ENCODE measurements at places on chromosomes 16 and 17.

DNA sequence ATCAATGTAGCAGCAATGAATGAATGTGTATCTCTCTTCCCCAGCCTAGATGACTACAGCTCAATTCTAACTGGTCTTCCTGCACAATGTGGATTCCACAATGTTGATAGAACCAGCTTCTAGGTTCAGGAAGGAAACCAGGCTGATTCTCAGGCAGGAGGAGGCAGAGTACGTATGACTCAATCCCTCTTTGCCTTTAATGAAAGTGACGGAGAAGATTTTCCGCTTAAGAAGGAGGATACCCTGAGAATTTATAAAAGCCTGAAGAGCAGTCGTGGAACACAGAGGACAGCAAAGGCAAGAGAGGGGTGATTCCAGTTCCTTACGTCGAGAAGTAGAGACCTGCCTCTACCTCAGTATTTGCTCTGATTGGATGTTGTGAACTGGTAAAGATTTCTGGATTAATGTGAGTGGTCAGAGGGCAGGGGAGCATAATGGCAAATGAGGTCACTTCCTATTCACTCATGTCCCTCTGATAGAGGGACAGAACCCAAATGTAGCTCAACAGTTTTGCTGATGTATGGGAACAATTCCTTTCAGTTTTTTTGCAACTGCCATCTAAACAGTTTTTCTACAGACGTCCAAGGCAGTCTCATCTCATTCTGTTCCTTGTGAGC is 15.0 kb upstream of the SLC16A11 start:
- DNase-seq: no peak

- peak; percentile 40 for DNase-seq
Measured at GRCh38 chr16:75550211-75550662, 5.8 kb downstream of the TMEM231 start.

DNA sequence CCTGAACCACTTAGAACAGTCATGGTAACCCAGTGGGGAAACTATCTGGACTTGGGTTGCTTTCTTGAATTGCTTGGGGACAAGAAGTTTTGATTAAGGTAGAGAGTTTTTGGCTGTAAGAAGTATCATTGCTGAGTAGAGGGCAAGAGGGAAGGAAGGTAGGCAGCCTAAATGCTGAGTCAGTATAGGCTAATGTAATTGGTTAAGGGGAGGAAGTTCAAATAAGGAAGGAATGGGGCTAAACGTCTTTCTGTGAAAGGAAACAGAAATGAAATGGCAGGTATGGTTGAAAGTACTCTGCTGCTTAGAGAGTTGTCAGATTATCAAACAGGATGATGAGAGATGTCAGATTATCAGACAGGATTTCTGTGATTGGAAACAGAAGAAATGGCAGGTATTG is 20.3 kb downstream of the KPNB1 start:
- no peak for DNase-seq

DNA sequence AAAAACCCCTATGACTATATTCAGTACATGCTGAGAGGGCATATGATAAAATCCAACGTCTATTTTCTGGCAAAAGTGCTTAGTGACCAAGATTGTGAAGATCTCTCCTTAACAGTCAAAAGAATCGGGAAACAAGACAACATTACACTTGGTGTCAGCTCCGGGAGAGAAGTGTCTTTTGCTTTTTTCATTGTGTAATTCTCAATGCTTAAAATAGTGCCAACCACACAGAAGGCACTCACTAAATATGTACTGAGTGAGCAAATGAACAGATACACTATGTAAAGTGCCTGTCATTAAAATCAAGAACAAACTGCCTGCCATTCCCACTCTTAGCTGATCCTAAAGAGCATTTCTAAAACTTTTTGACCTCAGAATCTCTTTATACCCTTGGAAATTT is 34.1 kb downstream of the VPS53 start:
- no peak for DNase-seq

DNA sequence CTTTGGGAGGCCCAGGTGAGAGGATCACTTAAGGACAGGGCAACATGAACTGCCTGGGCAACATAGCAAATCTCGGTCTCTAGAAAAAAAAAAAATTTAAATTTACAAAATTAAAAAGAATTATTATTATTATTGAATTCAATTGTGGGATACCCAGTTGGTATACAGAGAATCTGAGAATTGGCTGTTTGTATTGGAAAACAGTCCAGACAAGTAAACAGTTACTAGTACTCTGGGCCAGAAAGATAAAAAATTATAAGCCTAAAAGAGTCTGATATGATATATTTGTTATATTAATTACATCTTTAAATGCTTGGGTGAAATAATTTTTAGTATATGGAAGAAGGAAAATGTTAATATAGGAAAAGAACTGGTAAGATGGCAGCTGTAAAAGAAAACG is 15.0 kb downstream of the CCDC47 start:
- DNase-seq: no peak

Data from non-pigmented ciliary epithelial cell (primary cell).